Suppressor macrophage treated with lipopolysaccharide for 4 hours (primary cell): ENCODE measurements at places on chromosomes 16 and 17.
A peak's percentile ranks its signal among the peaks of the same experiment; 100 is the strongest.

DNA sequence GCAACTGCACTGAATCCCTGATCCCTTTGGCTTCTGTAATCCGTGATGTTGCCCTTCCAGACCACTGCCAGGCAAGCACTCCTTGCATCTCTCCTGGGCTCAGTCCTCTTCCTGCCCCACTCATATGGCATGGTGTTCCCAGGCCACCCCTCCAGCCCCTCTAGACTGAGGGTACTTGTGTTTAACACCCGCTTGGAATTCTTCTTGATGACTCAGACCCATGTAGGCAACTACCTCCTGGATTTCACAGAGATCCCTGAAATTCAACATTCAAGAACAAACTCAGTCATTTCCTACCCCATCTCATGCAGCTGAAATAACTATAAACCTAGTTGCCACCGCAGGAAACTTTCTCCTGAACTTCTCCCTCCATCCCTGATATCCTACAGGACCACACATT is 541.9 kb upstream of the CDH11 start:
- DNase-seq: no peak

- no peak for DNase-seq
Measured at GRCh38 chr16:56649271-56649670, 2.4 kb upstream of the MT1B start.

DNA sequence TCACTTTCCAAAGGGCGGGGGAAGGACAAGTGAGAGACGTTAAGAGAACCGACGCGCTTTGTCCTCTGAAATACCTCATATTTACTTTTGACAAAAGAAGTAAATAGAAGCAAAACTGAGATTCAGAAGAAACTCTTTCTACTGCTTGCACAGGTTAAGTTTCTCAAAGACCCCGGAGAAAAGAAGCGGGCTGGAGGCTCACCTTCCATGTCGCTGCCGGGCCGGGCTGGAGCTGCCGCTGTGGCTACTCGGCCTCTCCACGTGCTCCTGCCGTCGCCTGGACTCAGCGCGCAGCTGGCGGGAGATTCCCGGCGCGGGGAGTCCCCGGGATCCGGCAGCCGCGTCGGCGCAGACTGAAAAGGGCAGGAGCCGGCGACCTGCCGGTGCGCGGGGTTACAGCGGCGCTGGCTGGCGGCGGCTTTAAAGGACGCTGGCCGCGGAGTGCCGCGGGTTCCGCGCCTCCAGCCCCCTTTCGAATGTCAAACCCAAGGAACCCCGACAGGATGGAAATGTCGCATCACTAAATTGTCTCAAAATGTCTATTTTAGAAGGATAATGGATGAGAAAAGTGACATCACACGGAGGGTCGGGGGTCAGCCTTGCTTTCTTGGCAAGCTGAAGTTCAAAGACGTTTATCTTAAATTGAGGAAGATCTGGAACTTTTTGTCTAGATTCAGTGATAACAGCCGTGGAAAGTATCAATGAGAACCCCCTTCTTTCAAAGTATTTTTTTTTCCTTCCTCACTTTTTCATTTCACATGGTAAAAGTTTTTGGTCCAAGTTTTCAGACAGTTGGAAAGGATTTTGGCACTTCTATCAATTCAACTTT is at the start of gene IKZF3:
Gene IKZF3, minus strand, starts transcription at position 395 of the 829 bp plus-strand sequence. Its CDS starts 186 bp downstream, at position 209.
- DNase-seq: peak; percentile 84

DNA sequence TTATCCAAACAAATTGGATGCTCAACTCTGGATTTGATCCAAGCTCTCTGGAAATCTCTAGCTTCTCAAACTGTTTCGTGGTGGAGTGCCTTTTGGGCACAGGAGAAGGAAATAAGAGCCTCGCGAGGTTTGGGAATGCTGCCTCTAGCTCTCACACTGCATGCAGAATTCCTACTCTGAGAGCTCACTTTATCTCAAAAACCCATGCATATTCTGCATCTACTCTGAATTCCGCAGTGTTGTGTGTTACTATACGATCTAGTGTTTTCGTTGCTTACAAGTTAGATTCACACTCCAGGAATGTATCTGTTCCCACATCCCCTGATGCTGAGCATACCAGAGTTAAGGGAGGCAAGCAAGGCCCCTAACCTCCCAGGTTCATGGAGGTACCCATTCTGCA is 462.7 kb downstream of the WWOX start:
- DNase-seq: no peak
